T-helper 2 cell (primary cell): ENCODE measurements at places on chromosomes 12 and 14.

- no peak for DNase-seq
These were observed 2.0 kb upstream of the ACTN1 start for GRCh38 chr14:68981139-68981538.

GRCh38 chr14:68770553-68771286 lies 22.1 kb downstream of the ZFP36L1 start:
- DNase-seq, result no peak

DNA sequence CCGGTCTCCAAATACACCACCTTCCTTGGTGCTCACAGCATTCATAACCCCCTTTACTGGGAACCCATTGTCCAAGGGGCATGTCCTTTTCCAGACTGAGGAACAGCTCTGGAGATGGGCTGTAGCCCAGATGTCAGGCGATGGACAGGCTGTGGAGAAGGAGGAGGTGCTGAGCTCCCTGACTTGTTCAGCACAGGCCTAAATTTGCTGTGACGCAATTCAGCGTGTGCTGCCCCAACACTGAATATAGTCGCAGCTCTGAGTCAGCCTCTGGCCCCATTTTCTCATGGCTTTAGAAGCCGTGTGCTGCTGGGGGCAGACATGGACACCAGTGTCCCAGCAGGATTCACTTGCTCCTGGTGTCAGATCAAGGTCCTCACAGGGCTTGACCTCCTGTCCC lies 269.1 kb downstream of the EMP1 start:
- DNase-seq, result no peak

DNA sequence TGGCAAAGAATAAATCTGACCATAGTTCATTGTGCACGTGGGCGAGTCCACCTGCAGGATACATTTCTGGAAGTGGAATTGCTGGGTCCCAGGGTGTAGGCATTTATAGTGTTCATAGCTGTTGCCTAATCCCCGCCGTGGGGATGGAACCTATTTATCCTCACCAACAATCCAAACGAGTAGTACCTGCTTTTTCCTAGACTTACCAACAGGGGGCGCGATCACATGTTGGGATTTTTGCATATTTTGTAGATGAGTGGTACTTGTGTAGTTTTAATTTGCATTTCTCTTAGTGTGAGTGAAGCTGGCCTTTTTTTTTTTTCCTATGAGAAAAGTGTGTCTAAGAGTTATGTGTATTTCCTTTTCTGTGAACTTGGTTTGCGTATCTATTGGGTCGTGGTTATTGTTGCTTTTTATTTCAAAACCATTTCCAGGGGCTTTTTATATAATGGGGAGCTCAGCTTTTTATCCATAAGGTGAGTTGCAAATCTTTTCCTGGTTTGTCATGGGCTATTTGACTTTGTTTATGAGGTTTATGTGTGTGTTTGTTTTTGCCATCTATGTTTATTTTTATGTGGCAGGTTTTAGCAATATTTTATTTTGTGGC lies 67.2 kb downstream of the CCDC92 start:
- peak; percentile 62 for DNase-seq

- no peak for DNase-seq
These were observed 25.9 kb upstream of the PPFIBP1 start for GRCh38 chr12:27498149-27498548.

DNA sequence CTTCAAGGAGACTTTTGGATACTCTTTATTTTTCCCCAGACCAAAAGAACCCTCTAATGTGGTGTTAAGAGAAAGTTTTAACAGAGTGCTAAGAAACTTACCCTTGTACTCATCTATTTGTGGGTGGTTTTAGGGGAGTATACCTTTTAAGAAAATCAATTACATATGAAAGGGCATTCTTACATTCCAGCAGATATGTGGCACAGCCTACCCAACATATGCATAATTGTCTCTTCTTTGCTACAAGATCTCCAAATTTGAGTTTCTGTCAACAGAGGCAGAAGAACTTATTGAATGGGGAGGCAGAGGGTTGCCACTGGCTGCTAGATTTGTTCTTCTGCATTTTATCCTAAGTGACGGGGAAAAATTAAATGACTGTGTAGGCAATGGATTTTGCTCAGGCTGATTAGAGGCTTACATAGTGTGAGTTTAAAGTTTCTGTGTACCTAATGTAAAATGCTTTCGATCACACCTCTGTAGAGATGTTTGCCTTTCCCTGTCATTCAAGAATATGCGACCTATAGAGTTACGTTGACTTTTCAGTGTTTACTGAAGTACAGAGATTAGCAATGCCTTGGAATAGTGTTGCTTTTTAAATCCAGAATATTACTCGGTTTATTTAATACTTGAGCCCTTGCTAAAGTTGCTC lies 54.6 kb downstream of the PROX2 start:
- no peak for DNase-seq

GRCh38 chr14:51211149-51211548 lies 28.9 kb upstream of the TMX1 start:
- DNase-seq, result no peak

DNA sequence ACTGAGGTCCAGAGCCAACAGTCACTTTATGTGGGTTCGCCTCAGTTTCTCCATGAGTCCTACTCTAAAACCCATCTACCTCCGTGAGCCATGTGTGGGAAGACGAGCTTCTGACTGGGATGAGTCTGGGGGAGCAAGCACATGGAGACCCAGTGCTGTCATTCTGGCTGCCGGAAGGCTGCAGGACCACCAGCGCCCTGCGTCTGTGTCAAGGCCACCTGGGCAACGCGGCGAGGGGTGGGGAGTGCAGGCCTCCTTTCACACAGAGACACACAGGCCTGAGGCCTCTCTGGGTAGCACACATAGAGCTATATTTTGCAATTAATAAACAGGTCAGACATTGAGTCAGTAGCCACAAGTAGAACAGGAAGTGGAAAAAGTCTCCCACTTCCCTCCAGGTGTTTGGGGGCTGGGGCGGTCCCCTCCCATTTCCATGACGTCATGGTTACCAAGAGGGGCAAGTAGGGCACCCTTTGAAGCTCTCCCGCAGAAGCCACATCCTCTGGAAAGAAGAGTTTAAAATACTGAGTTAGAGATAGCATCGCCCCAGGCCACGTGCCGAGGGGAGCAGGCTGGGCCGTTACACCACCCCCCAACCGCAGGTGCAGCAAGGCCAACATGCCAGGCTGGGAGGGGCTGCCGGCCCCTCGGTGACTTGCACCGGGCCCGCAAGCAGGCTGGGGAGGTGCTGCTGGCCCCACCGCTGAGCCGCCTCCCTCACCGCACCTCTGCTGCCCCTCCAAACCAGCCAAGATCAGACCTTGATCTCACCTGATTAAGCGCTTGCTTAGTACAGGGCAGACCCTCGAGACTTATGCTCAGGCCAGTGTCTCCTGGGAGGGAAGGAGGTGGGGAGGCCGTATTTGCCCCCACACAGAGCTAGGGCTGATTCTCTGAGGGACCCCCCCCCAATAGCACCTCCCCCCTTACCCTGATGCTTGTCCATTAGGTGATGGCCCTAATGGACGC lies 32.7 kb downstream of the DAD1 start:
- DNase-seq, result peak; percentile 85

- no peak for DNase-seq
These were observed 66.7 kb downstream of the PDE3A start for GRCh38 chr12:20434996-20435395.

DNA sequence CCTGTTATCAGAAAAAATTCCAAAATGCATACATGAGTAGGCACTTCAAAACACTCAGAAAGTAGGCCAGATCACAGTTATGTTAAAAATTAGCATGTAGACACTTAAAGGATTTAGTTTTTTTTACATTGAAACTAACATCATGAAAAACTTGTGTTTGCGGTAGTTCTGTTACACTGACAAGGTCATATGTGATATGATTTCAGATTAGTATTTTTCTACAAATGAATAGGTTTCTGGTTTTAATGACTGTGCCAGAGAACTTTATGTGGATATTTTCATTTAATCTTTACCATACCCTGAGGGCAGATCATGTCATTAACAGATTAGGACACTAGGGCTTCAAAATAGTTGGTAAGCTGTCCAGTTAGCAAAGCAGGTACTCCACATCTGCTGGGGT lies 20.7 kb downstream of the YARS2 start:
- DNase-seq, result no peak
